Renal cortical epithelial cell (primary cell): ENCODE measurements at places on chromosomes 16 and 17. TPM values are rescaled to one million over a fixed set of nuclear protein-coding genes. Genes with fewer than 3 reads are reported as not detected.

The HLF gene
- total RNA-seq: 0.52 and 1.9 TPM in 2 replicates

The CD300LB gene
- not detected in 2 replicates for total RNA-seq

The TP53I13 gene
- 38.5 and 52.3 TPM in 2 replicates for total RNA-seq

The NPW gene
- 0.10 TPM in 1 of 2 replicates, not detected in the other for total RNA-seq

The MT4 gene
- total RNA-seq: not detected in 2 replicates

The PTX4 gene
- not detected in 2 replicates for total RNA-seq

The CCL11 gene
- not detected in 2 replicates for total RNA-seq

The KRT27 gene
- total RNA-seq: not detected in 2 replicates

The SLC16A6 gene
- total RNA-seq: 0.05 TPM in 1 of 2 replicates, not detected in the other

The LRRC46 gene
- 0.45 TPM in 1 of 2 replicates, not detected in the other for total RNA-seq

The WDR59 gene
- total RNA-seq: 7.5 and 19.8 TPM in 2 replicates

The ASB16 gene
- not detected in 2 replicates for total RNA-seq

The OSBPL7 gene
- total RNA-seq: 6.6 and 11.3 TPM in 2 replicates

The TAT gene
- not detected in 2 replicates for total RNA-seq

The MSLN gene
- 1.3 and 13.5 TPM in 2 replicates for total RNA-seq

The MTMR4 gene
- total RNA-seq: 41.7 and 46.1 TPM in 2 replicates

The B4GALNT2 gene
- 1.2 and 2.2 TPM in 2 replicates for total RNA-seq

The TNRC6C gene
- 0.52 and 2.3 TPM in 2 replicates for total RNA-seq
